SJSA1 (cell line): ENCODE measurements at places on chromosomes 2 and 18.

- peak; percentile 43 for DNase-seq
Measured at GRCh38 chr2:231621051-231621879, 28.6 kb downstream of the TEX44 start.

DNA sequence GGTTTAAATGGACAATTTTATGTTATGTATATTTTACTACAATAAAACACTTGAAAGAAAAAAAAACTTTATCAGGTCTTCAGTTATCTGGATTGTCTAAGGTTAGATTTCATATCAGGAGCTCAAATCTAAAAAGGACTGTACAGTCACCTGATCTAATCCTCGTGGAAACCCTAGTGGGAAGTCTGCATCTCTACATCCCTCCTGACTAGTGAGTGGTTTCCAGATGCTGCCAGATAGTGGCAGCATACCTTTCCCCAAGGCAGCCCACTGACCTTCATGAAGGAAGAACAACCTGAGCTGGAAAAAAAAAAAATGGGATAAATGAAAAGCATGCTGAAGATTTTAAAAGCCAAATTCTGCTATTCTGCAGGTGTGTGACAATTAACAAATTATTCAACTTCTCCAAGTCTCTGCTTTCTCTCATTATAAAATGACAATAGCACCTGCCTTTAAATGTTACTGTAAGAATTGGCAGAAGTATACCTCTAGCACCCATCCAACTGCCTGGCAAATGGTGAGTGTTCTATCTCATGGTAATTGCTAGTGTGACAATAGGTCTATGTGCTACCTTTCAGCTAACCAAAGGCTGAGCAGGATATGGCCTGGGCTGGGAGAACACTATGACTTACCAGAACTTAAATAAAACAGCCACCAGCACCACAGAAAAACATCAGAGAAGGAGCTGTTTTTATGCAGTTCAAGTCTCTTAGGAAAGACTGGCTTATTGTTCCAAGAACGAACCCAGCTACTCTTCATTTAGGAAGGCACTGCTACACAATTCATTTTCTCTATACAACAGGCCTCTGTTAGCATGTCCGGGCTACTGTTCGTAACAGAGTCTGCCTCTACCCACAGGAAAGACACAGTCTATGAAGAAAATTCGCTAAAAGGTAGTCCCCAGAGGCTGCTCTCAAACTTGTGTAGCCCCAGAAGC lies 8.6 kb downstream of the CLASP1 start:
- no peak for DNase-seq

GRCh38 chr18:10928772-10929373 lies 220.5 kb downstream of the PIEZO2 start:
- no peak for DNase-seq

DNA sequence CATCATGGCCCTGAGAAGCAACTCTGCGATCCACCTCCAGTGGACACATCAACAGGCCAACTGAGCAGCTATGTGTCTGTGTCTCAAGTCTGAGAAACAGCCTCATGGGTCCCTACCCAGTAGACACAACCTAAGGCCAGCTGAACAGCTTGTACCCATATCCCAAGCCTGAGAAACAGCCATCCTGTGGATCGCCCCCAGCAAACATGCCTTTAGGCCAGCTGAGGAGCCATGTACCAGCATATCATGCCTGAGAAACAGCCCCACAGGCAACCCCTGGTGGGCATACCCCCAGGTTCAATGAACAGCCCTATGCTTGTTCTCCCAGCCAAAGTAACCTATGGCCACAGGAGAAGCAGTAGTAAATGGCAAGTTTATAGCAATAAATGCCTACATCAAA lies 126.7 kb upstream of the OTX1 start:
- no peak for DNase-seq

GRCh38 chr2:16123421-16123820 lies 183.1 kb downstream of the MYCN start:
- no peak for DNase-seq

GRCh38 chr18:58314284-58314683 lies 270.3 kb downstream of the NEDD4L start:
- peak; percentile 88 for DNase-seq

DNA sequence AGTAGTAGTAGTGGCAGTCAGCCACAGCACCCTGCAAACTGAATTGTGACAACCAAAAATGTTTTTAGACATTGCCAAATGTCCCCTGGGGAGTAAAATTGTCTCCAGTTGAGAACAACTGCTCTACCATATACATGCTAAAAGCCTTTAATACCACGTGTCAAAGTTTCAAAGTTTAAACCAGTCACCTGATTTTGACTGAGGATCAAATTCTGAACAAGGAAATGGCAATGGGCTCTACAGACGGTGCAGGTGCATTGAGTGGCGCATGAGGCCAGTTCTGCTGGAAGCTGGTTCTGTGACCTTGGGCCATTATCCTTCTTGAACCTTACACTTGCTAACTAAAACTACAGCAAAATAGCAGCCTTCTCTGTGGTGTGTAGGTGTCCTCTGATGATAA lies 85.0 kb downstream of the LIPG start:
- DNase-seq: no peak

DNA sequence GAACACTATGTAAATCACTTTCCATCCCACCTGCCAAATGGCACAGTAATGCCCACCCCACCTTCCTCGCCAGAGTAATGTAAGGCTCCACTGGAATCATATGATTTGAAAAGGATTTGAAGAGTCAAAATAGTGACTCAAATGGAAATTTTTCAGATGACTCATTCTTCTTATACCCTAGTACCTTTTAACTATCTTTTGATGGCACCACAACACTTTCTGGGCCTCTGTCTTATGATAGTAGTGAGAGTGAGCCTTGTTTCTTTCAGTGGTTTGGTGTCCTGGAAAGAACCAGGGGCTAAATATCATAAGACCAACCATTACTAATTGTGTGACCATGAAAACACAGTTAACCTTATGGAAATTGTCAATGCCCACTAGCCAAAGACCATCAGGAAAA lies 235.4 kb upstream of the SLC14A2 start:
- no peak for DNase-seq

GRCh38 chr2:195563857-195564512 lies 93.0 kb upstream of the SLC39A10 start:
- DNase-seq: no peak

- no peak for DNase-seq
Measured at GRCh38 chr2:170070778-170071177, 107.2 kb upstream of the MYO3B start.

DNA sequence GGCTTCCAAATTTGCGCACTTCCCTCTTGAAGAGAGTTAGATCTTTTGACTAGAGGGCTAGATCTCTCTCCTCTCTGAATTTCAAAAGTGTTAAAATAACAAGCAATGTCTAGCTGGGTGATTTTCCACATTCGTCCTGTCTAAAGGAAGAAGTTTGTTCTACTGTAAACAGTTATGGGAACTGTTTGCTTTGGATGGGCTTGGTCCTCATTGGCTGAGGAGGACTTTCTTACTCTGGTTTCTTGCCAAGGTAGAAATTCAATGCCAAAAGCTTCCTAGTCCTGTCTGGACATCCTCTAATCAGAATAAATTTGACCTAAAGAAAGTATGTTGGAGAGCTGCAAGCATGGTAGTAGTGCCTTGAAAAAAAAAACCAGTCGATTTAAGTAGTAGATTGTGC lies 47.4 kb upstream of the RAPH1 start:
- DNase-seq: no peak

GRCh38 chr2:33052361-33052735 lies 105.6 kb downstream of the LTBP1 start:
- DNase-seq: no peak

- no peak for DNase-seq
Measured at GRCh38 chr2:43754180-43754579, 19.7 kb upstream of the DYNC2LI1 start.
